ENCODE measurements at places on chromosomes 5 and 9.

GRCh38 chr5:5071554-5071953, 68.6 kb upstream of the ADAMTS16 start:
- no peak for DNase-seq

DNA sequence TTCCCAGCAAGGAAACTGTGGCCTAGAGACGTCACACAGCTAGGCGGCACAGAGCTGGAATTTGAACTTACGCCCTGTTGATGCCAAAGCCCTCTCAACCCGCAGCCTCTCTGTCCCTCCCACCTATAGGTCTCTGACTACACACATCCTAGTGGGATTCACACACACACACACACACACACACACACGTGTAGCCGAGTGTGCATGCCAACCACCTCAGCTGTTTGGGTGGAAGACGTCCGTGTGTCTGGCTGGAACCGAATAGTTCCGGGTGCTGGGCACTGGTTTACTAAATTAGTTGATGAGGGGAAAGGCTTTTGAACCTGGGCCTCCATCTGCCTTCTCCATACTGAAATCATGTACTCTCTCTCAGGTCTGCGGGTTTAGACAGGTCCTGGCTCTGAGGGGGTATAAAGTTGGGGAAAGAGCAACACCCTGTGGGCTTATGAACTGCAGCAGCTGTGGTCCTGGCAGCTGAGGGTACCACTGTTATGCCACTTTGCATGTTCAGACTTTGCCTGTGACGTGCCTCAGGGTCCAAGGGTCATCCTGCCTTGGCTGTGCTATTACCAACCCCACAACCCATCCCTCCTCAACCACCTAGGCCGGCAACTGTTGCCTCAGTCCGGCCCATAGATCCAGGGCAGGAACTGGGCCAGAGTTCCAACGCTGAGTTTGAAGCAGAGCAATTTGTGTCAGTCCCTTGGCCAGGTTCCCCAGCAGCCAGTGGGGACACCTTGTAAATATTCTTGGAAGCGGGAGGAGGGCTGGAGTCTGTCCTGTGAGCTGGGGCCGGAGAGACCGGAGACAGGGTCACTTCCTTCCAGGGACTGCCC, 50.5 kb downstream of the PSD2 start:
- no peak for DNase-seq

DNA sequence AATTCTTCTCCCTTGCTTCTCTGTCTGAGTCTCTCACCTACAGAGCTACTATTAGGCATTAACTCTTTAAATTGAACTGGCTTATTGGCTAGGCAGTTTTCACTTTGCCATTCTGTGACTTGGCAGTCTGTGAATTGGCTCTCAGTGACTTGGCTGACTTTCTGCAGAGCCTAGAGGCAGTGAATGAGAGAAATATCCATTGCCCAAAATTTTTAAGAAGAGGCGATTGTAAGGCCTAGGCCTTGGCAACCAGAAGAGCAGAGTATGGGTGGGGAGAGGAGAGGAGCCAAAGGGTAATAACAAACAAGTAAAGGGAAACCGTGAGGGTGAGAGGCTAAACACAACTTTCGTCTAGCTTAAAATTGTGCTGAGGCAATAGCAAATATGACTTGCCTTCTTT, 176.7 kb downstream of the PRR16 start:
- DNase-seq = no peak

- DNase-seq = no peak
Observed at GRCh38 chr5:37308793-37309192, 59.6 kb upstream of the CPLANE1 start.

GRCh38 chr5:39379693-39380092, 15.4 kb upstream of the C9 start:
- DNase-seq = no peak

DNA sequence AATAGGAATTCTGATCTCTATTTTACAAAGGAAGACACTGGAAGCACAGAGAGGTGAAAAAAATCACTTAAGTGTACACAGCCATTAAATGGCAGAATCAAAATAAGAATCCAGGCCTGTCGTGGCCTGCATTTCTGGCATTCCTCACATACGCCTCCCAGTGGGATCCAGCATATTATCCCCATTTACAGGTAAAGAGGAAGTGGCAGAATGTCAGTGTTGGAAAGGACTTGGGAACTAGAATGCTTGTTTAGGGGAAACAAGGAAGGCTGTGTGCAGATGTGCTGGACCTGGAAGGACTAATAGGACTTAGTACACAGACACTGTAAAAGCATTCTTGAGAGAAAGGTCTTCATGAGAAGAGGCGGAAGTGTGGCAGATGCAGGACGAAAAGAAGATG, 241.8 kb downstream of the TRIM32 start:
- DNase-seq = no peak

- no peak for DNase-seq
Observed at GRCh38 chr5:169494941-169495548, 88.5 kb upstream of the SPDL1 start.

GRCh38 chr5:167639273-167639672, 652.2 kb upstream of the WWC1 start:
- no peak for DNase-seq

DNA sequence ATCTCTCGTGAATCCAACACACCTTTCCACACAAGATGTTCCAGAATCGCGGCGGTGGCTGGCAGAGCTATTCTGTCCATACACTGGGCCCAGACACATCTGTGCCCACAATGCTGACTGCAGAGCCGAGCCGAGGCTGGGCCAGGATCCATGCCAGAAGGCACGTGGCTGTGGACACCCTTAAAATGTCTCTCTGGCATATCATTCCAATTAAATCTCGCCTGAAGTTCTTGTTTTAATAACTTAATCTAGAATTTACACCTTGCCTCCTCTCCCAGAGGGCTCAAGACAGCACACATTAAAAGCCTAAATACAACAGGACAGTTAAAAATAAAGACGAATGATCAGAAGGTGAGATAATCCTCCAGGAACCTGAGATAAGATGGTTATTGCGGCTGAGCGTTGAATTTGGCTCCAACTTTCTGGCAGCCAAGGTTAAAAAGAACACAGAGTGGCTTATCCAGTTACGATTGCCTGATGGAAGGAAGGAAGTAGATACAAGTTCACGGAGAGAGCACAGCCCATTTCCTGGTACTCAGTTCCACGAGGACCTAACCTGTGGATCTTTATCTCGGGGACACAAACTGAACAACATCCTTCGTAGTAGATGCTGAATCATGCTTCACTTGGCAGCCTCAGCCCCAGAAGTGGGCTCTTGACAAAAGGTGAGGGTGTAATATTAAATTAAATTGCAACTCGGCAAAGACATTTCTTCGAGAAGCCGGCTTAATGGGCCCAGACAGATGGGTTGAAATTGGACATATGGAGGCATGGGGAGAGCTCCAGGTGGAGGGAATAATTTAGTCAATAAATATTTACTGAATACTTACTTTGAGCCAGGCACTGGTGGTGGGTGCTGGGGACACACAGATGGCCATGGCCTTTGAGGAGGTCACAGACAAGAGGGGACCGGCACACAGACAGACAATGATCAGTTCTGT, 86.0 kb upstream of the TBC1D2 start:
- no peak for DNase-seq

DNA sequence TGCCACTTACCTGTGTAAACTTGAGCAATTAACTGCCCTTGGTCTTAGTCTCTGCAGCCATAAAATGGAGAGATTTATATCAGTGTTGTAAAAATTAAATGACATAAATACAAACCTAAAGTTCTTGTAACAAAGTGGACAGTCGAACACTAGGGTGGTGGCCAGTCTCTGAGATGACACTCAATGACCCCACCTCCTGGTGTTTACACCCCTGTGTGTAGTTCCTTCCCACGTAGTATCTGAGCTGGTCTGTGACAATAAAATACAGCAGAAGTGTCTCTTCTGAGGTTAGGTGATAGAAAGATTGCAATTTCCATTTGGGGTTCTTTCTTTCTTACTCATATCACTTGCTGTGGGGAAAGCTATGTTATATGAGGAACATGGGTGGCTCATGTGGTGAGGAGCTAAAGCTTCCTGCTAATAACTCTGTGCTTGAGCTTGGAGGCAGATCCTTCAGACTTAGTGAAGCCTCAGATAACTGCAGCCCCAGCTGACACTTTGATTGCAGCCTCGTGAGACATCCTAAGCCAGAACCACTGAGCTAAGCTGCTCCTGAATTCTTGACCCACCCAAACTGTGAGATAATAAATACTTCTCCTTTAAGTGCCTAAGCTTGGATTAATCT, 173.4 kb upstream of the CHD1 start:
- no peak for DNase-seq

Measured in activated gamma-delta T cell (primary cell).